ENCODE measurements at places on chromosomes 2 and 18.

GRCh38 chr2:120451334-120451733 is 105.4 kb downstream of the INHBB start:
- no peak for DNase-seq

GRCh38 chr2:169072163-169072925 is 3.0 kb downstream of the DHRS9 start:
- DNase-seq = no peak

- DNase-seq = no peak
Measured at GRCh38 chr2:240189686-240190085, 49.2 kb upstream of the OTOS start.

DNA sequence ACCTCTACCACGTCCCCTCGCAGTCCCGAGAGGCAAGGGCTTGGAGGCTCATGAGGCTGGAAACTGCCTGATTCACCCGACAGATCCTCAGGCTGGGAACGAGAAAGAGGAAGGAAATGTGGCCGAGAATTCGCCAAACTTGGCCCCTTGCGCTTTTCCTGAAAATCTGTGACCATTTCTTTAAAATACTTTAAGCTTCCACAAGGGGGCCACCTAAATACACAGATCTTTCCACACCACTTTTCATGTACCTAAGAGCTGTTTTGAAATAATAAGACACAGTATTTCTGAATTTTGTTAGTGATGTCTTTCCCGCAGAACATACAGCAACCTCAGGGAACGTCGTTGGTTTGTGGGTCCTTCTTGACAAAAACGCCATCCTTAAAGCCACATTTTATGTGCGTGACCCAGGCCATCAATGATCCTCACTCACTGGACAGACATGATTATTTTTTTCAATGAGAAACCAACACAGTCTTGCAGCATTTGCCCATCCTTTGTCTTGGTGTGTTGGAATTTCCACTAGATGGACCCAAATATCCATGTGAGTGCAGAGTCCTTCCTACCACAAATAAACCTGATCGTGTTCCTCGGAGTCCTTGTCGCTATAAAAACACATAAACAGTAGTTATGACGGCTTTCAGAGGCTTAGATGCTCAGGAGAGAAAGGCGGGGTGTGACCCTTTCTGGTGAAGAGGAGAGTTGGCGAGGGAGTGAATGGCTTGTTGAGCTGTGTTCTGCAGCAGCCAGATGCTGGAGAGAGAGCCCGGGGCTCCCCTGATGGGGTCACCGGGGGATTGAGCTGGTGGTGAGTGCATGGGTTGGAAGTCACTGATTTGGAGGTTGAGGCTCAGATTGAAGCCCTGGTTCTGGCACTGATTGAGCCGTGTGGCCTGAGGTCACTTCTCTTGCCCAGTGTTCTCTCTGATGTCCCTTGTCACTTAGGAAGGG is 25.0 kb downstream of the DCDC2C start:
- no peak for DNase-seq

- DNase-seq = no peak
Measured at GRCh38 chr2:133986081-133986837, 267.6 kb upstream of the MGAT5 start.

- DNase-seq = no peak
Measured at GRCh38 chr18:46423226-46423805, 233.7 kb downstream of the LOXHD1 start.

DNA sequence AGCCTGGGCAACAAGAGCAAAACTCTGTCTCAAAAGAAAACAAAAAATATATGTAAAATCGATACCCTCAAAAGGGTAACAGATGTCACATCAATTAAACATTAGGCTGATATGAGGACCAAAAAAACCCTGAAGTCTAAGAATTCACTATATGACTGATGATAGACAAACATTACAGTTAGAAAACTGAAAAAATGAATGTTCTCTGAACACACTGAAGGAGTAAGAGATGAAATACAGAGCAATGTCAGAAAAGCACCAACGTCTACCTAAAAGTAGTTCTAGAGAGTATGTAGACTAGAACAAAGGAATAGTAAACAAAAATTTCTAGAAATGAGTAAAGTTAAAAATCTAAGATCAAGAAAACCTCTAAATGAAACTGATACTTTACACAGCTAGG is 81.9 kb downstream of the SLC66A3 start:
- no peak for DNase-seq

DNA sequence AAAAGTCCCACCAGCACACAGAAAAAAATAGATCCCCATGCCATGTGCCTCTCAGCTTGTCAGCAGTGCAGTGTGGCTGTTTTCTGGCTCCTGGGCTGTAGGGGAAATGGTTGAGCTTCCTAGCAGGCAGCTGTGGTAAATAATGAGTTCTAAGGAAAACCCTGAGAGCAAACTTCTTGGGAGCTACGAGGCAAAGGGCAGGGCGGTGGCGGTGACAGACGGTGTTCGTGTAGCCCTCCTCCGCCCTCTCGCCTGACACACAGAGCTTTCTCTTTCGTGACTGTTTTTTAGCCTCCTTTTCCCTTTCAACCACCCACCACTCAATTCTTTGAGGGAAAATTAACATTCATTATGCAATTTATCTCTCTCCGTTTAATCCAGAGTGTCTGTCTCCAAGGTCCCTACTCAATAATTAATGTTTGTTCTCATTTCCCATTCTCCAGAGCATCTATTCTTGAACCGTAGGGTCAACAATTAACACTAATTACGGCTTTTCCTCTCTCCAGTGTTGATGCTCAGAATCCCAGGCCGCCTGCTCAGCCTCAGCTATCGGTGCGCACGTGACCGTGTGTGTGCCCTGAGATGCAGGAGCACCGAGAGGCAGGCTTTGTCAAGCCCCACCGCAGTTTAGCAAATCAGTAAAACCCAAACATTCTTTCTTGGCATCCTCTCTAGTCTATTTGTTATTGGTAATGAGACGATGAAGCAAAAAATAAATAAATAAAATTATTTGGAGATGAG is 50.1 kb downstream of the KIAA2012 start:
- DNase-seq = no peak

DNA sequence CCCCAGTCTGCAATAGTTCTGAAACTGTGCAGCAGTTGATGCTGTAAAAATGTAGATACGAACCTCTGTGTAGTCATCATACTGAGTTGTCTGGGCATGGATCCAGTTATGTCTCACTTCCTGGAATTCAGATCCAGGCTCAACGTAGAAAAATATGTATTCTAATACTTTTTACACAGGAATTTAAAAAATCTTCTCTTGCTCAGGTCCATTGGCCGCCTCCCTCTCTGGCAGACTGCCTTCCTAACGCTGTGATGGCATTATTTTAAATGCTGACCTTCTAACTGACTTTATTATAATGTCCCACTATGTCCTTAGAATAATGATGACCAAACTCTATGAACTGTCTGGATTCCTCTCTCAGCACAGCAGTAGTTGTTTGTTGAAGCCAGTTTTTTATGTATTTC is 119.6 kb downstream of the FEZ2 start:
- DNase-seq = no peak

- DNase-seq = no peak
Measured at GRCh38 chr2:28390746-28391563, 1.7 kb upstream of the FOSL2 start.

DNA sequence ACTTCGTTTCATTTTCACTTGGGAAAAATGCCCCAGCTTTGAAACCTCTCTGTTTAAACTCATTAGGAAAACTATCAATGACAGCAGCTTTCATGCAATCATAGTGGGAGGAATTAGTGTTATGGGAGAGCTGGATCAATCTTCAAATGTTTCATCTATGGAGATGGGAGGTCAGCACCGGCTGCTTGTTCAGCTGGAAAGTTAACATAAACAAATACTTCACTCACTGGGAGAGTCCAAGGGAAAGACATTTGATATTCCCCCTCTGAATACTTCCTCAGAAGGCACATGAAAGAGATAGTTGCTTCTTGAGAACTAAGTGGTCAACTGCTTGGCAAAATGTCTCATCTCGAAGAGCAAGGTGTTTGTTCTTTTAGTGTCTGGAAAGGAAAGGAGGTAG is 7.3 kb downstream of the LYPD1 start:
- DNase-seq = no peak

DNA sequence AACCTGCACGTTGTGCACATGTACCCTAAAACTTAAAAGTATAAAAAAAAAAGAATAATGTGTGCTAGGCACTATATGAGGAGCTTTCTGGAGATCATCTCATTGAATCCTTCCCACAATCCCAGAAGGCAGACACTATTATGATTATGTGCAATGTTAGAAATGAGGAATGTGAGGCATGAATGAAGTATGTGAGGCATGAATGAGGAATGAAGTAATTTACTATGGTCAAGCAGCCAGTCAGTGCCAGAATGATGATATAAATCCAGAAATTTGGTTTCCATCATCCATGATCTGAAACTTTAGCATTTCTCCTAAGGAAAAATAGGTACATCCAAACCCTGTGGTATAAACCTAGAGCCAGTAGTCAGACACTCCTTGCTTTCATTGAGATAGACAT is 42.0 kb downstream of the CCDC148 start:
- no peak for DNase-seq

DNA sequence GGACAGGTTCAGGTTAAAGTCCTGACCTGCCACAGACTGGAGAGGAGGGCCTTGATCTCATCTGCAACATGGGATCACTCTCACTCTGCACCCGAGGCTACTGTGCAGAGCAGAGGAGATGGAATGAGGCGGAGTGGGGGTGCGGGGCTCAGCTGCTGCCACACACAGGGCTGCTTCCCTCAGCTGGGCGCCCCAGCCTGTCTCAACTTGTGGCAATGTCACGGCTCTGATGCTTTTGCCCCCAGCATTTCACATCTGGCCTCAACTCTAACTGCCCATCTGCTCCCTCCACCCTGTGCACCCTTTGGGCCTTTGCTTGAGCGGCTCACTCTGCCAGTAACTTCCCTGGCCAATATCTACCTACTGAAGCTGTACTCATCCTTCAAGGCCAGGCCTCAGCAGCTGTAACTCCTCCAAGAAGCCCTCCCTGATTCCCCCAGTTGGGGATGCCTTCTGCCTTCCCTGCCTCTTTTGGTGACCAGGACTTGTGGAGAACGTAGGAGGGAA is 70.3 kb downstream of the POLR1A start:
- no peak for DNase-seq

GRCh38 chr2:38835990-38836389 is 39.7 kb downstream of the DHX57 start:
- DNase-seq = peak; percentile 16
